ENCODE measurements at places on chromosomes 2 and 18.
A peak's percentile ranks its signal among the peaks of the same experiment; 100 is the strongest.

DNA sequence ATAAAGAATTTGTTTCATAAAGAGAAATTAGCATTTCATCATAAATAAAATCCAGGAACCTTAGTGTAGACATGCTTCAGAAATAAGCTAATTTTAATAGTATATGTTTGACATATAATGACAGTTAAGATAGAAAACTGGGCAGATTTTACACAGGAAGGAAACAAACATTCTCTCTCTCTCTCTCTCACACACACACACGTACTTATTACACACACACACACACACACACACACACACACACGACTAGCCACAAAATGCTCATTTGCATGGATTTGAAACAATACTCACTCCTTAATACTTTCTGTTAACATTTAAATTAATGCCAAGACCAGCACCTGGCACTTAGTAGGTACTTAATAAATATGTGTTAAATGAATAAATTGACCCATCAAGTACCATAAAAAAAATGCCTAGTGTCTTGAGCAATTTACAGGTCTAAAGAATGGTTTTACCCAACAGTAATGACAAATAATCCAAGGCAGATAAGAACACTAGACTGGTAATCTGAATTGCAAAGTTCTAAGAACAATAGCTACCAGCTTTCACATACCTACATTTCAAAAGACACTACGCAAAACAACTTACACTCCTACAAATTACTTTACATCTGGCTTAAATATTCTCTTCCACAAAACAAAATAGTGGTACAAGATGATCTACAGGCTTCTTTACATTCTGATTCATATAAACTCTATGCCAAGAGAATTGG, 2.9 kb upstream of the GALNT3 start:
- no peak for DNase-seq

DNA sequence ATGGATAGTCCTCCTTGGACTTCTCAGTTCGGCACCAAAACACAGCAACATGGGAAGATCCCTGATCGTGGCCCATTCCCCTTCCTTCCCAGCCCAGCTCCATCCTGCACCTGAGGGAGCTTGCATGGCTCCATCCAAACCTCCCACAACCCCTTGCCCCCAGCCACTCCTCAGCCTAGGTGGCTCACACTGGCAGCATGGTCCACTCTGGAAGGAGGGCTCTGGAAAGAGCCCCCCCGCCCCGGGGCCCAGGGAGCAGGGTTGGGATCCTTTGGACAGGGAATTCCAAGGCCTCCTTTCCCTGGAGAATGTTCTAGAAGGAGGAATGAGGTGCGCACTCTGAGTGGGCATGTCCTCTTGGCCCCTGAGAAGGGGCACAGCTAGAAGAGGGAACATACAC, 62.8 kb upstream of the ID2 start:
- no peak for DNase-seq

DNA sequence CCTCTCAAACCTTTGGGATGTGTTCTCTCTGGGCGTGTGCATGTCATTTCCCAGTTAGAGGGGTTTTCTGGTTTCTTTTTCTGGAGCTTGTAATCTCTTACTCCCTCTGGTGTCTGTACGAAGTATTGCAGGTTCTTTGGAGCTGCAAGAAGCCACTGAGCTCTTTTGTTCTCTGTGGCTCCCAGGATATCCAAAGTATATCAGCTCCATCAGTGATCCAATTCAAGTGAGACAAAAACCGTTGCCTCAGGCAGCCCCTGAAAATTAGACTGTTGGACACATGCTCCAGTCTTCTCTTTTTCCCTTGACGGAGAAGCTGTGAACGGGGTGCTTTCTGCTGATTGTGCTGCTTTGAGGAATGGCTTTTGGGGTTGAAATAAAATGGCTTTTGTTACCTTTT, 59.0 kb upstream of the LDLRAD4 start:
- DNase-seq: peak; percentile 65

- DNase-seq: no peak
Observed at GRCh38 chr18:8424481-8424880, 184.8 kb upstream of the RAB12 start.

GRCh38 chr2:14288016-14288415, 344.5 kb upstream of the LRATD1 start:
- no peak for DNase-seq

GRCh38 chr2:224178056-224178455, 139.0 kb upstream of the SERPINE2 start:
- no peak for DNase-seq

DNA sequence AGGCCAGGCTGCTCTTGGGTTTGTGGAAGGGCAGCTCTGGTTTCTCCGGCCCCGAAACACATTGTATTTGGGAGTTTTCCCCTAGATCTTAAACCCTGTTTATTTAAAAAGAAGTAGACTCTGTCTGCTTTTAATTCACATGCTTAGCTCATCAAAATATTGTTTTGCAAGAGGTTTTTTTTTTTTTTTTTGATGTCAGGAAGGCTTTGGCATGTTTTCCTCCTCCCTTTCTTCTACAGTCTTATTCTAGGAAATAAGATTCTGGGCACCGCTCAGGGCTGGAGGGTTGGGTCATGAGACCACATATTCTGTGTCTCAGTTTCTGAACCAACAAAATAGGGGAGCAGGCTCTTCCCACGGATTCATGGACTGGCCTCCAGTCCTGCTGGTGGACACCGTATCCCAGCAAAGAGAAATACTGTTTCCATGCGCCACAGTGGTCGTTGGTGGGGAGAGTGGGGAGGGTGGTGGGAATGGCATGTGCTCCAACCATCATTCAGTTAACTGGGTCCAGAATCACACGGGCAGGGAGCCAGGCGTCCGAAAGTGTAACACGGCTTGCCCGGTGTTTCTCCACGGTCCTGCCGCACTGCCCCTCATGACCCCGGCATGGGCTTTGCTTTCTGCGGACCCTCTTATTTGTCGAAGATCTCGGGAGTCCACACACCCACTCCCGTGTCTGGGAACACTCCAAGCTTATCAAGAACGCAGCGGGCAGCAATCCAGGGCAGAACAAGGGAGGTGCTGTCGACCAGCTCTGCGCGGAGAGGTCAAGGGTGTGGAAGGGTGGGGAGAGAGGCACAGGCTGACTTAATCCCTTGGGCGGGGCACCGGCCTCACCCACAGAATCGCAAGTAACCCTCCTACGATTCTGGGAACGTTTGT, 176.7 kb downstream of the GLI2 start:
- no peak for DNase-seq

DNA sequence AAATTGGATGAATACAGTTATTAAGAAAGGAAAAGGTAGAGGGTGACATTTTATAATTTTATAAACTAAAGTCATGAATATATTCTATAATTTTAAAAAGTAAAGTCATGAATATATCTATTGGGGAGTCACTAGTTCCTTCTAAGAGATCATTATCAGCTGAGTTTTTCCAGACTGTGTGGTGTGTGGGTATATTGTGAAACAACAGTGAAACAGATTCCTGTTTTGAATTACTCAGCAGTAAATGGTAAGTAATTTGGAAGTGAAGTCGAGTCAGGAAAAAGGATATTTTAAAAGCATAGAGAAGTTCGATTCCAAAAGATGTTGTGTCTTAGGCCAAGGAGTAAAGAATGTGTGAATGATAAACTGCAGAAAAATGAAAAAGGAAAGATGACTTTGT, 1018.2 kb upstream of the NXPH2 start:
- no peak for DNase-seq

GRCh38 chr2:241940329-241940728, 70.8 kb downstream of the RTP5 start:
- no peak for DNase-seq

- DNase-seq: peak; percentile 42
Observed at GRCh38 chr2:38771632-38772031, 6.4 kb upstream of the GEMIN6 start.

- no peak for DNase-seq
Observed at GRCh38 chr2:216792222-216793021, 67.4 kb downstream of the TNP1 start.

DNA sequence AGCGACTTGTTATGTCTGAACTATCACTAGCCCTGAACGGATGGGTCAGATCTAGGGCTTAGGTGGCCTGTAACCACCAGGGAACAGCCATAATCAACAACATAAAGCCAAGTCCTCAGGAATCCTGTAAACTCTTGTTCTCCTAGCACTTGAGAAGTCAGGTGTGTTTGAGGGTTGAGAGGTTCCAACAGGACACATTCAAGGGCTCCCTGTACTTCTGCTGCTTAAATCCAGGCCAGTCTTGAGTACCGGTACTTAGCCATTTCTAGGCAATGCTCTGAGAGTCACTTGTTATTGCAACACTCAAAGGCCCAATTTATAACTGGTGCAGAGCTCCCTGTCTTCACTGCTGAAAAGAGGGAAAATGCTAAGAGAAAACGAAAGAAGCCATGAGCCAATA, 21.6 kb upstream of the SLC40A1 start:
- no peak for DNase-seq

DNA sequence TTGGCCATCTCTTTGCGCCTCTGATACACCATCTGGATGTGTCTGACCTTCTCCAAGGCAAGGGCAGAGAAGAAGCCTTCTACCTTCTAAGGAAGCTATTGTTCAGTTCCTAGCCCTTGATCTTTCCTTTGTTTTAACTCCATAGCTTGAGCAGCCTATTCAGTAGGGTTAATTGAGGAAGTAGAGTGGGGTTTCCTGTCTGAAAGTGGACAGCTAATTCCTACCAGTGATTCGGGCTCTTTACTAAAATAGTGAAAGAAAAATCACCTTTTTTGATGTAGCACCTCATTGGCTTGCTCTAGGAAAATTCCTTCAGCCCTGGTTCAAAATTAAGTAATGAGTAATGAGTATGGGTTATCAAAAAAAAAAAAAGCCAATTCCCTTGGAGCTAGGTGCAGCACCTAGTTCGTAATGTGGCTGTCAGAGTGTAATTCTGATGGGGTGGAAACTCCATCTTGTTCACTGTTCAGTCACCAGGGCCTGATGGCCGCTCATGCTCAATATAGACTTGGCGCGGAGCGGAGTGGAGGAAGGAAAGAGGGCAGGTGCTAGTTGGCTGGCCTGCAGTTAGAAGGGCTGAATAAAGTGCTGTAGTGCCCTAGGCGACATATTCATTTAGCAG, 2.9 kb upstream of the MGAT5 start:
- no peak for DNase-seq

GRCh38 chr2:222261504-222261903, 37.3 kb downstream of the PAX3 start:
- DNase-seq: no peak

GRCh38 chr2:3399829-3400228, 20.3 kb downstream of the TRAPPC12 start:
- DNase-seq: no peak

- DNase-seq: no peak
Observed at GRCh38 chr18:77671456-77672167, 422.0 kb downstream of the GALR1 start.

DNA sequence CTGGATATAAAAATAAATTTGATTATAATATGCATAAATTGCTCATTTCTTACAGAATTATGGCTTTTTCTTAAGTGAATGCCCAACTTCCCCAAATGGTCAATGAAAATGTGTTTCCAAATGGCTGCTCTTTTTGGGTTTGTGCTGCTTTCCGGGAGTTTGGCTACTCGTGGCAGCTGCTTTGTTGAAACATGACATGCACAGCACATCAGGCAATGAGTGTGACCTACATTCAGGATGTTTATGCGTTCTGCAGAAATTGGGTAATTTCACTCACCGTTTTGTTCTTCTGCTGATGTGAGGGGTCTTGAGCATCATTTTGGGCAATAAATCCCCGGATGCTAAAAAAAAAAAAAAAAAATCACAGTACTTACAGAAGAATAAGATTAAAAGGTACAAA, 825.0 kb upstream of the KLHL29 start:
- no peak for DNase-seq

- DNase-seq: no peak
Observed at GRCh38 chr2:7508296-7508943, 591.2 kb downstream of the RNF144A start.

DNA sequence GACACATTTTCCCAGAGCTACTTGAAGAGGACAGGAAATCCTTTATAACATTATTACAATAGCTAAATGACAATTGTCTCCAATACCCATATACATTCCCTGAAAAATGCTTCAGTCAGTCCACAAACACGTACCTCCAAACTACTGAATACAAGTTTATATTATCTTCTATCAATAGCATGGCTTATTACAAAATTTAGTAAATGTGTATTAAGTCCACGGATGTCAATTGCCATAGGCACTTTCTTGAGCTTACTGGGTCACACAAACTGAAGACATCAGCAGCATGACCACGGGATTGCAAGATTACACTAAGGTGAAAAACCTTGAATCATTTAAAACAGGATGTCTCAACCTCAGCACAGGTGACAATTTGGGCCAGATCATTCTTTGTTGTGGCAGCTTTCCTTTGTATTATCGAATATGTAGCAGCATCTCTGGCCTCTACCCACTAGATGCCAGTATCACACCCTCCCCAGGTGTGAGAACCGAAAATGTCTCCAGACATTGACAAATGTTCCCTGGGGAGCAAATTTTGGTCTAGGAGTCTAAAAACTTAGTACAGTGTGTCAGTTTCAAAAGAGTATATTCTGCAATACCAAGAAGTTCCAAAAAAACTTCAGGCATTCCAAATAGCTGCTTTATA, 1.4 kb downstream of the MBD2 start:
- DNase-seq: peak; percentile 79

DNA sequence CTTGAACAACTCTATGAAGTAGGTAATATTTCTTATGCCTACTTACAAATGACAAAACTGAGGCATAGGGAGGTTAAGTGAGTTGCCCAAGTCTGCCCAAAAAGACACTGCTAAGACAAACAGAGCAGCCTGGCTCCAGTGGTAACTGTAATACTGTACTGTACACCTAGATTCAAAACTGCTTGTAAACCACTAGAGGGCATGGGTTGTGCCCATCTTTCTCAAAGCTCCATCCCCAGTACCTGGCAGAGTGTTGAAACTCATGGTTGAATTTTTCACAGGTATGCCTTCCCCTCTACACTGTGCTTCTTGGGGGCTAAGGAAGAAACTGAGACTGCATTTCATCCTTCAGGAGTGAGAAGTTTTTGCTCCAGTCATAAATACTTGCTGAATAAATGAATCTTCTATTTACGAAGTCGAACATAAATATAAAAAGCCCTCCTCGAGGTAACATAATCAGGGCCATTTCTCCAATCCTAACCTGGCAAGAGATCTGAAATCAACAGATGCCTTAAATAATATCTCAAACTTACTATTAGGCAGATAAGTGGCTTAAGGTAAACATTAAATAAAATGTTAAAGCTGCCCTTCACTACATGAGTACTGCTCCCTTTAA, 2.0 kb downstream of the PPP4R1 start:
- DNase-seq: peak; percentile 59

DNA sequence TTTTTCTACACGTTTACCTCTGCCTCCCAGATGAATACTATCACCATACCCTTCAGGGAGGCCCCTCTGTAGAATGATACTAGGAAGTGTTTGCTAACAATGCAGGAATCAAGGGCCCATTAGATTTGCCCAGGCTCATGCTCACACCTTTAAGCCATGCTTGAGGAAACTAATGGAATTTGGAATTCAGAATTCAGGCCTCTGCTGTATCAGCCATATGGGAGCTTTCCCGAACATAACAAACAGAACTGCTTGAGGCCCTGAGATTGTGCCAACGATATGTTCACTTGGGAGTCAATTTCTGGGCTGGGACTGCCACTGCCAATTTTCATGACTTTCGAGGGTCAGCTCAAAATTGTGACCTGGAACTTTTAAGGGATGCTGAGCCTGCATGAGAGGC, 282.5 kb downstream of the CLIP4 start:
- no peak for DNase-seq

All from RPMI8226 (cell line).